ENCODE measurements at places on chromosomes 6 and 20. TPM values are rescaled to one million over a fixed set of nuclear protein-coding genes. Genes with fewer than 3 reads are reported as not detected.

The PGC gene
- polyA plus RNA-seq, result not detected

The CLPSL2 gene
- polyA plus RNA-seq, result not detected

The ATP9A gene
- polyA plus RNA-seq, result not detected

The RHAG gene
- not detected for polyA plus RNA-seq

The SLC35D3 gene
- not detected for polyA plus RNA-seq

The ITPR3 gene
- polyA plus RNA-seq, result not detected

The DYNLT2 gene
- polyA plus RNA-seq, result 0.43 TPM

The OSTM1 gene
- polyA plus RNA-seq, result 60.1 TPM

The TP53TG5 gene
- 0.11 TPM for polyA plus RNA-seq

The MRPL18 gene
- 88.2 TPM for polyA plus RNA-seq

The ZNF133 gene
- polyA plus RNA-seq, result 1.7 TPM

The TOX2 gene
- 0.56 TPM for polyA plus RNA-seq

The FBXO30 gene
- polyA plus RNA-seq, result 0.83 TPM

The SLC17A1 gene
- polyA plus RNA-seq, result not detected

The NUP153 gene
- 13.8 TPM for polyA plus RNA-seq

The FLRT3 gene
- polyA plus RNA-seq, result not detected

The PRRT1 gene
- polyA plus RNA-seq, result not detected

The GABRR2 gene
- not detected for polyA plus RNA-seq

The TBX18 gene
- not detected for polyA plus RNA-seq

The LTV1 gene
- 10.5 TPM for polyA plus RNA-seq

The DZANK1 gene
- 0.69 TPM for polyA plus RNA-seq

The CST4 gene
- polyA plus RNA-seq, result not detected

The CASP8AP2 gene
- polyA plus RNA-seq, result 10.5 TPM

The MACROD2 gene
- polyA plus RNA-seq, result not detected

The BPIFB1 gene
- not detected for polyA plus RNA-seq

The FKBP1A gene
- polyA plus RNA-seq, result 205 TPM

The BTBD9 gene
- polyA plus RNA-seq, result 6.2 TPM

The CHRNA4 gene
- not detected for polyA plus RNA-seq

The TOMM34 gene
- 9.1 TPM for polyA plus RNA-seq

The DNMT3B gene
- polyA plus RNA-seq, result 0.39 TPM

The PPP1R16B gene
- polyA plus RNA-seq, result 1.1 TPM

The IP6K3 gene
- polyA plus RNA-seq, result not detected

The PROKR2 gene
- not detected for polyA plus RNA-seq

The MAFB gene
- polyA plus RNA-seq, result 113 TPM

The KIFC1 gene
- polyA plus RNA-seq, result 0.87 TPM

The TFAP2D gene
- not detected for polyA plus RNA-seq

The FOXQ1 gene
- not detected for polyA plus RNA-seq

The IPCEF1 gene
- polyA plus RNA-seq, result 29.7 TPM

The CDH4 gene
- not detected for polyA plus RNA-seq

The SPTLC3 gene
- not detected for polyA plus RNA-seq

The IER3 gene
- polyA plus RNA-seq, result 30.6 TPM

The GABRR1 gene
- polyA plus RNA-seq, result not detected

The CPNE5 gene
- 0.47 TPM for polyA plus RNA-seq

The OR2H2 gene
- polyA plus RNA-seq, result not detected

The DCDC2 gene
- not detected for polyA plus RNA-seq

The SOX4 gene
- polyA plus RNA-seq, result 15.7 TPM

The CNKSR3 gene
- polyA plus RNA-seq, result not detected

The SPAG4 gene
- polyA plus RNA-seq, result 0.51 TPM

The DXO gene
- polyA plus RNA-seq, result 5.5 TPM

The RAET1L gene
- polyA plus RNA-seq, result not detected

The WFDC5 gene
- polyA plus RNA-seq, result not detected

All from CD14-positive monocyte (primary cell).